Astrocyte (in vitro differentiated cells and primary cell): ENCODE measurements at places on chromosomes 16 and 17. TPM values are rescaled to one million over a fixed set of nuclear protein-coding genes. Genes with fewer than 3 reads are reported as not detected.

The ATP2C2 gene
- 0.29 and 0.41 TPM in 2 replicates for total RNA-seq

The HOXB5 gene
- not detected in 2 replicates for total RNA-seq

The NPIPB4 gene
- total RNA-seq = 98.2 and 118 TPM in 2 replicates

The SPN gene
- total RNA-seq = 0.07 TPM in 1 of 2 replicates, not detected in the other

The IL34 gene
- total RNA-seq = 0.34 and 0.38 TPM in 2 replicates

The SEC14L5 gene
- total RNA-seq = 0.12 and 0.32 TPM in 2 replicates

The FNDC8 gene
- total RNA-seq = not detected in 2 replicates

DNA sequence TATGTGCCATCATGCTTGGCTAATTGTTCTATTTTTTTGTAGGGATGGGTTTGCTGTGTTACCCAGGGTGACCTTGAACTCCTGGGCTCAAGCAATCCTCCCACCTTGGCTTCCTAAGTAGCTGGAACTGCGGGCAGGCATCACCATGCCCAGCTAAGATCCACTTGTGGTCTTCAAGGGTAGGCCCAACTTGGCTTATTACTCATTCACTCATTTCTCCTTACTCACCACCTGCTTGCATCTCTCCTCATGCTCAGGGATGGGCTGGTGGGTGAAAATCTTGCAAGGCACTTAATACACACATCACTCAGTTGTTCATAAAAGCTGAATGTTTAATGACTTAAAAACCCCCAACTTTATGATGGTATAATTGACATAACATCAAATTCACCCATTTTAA is 207.8 kb downstream of the SHISA9 start:
- no peak for DNase-seq

- DNase-seq = no peak
Measured at GRCh38 chr17:12478311-12478710, 187.4 kb upstream of the MYOCD start.

DNA sequence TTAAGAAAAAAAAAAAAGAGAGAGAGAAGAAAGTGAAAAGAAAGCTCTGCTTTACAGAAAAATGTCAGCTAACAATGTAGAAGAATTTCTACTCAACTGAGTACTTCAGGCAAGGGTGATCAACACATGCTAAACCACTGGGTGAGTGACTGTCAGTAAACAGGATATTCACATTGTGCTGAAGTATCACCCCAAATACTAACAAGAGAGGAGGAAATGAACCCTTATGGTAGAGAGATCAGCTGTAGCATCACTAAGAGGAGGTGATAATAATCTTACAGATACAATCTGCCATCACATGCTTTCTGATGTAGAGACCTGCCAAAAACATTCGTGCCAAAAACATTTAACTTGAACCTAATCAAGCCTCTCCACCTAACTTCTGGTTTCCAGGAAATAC is 30.7 kb upstream of the ICAM2 start:
- no peak for DNase-seq

GRCh38 chr16:54503856-54504219 is 217.3 kb upstream of the IRX3 start:
- DNase-seq = no peak

GRCh38 chr17:13925579-13925978 is 143.7 kb upstream of the COX10 start:
- DNase-seq = no peak

DNA sequence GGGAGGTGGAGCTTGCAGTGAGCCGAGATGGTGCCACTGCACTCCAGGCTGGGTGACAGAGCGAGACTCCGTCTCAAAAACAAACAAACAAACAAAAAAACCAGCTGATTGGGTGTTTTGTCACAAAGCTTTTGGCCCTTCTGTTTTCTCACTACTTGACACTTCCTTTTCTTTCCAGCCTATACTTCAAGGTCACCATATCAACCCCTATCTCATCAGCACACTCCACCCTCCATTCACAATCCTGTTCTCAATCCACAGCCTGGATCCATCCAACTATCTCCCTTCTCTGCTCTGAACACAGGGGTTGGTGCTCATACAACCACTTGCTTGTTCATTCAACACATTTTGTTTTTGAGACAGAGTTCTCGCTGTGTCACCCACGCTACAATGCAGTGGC is 6.6 kb upstream of the MED11 start:
- no peak for DNase-seq

DNA sequence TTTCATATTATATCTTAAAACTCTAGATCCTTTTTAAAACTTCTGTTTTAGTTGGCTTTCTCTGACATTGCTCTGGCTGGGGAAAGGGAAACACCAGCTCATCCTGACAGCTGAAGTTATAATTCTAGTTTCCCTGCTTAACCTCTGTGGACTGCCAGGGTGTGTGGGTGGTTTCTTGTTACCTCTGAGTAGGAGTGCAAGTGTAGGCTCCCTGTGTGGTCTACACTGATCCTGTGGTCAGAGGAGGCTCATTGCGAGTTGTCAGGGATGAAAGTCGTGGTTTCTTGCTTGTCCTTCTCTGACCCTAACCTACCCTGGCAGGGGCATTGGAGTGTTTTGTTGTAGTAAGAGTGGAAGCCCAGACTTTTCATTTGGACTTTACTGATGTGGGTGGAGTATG is 221.0 kb downstream of the UTP18 start:
- no peak for DNase-seq

DNA sequence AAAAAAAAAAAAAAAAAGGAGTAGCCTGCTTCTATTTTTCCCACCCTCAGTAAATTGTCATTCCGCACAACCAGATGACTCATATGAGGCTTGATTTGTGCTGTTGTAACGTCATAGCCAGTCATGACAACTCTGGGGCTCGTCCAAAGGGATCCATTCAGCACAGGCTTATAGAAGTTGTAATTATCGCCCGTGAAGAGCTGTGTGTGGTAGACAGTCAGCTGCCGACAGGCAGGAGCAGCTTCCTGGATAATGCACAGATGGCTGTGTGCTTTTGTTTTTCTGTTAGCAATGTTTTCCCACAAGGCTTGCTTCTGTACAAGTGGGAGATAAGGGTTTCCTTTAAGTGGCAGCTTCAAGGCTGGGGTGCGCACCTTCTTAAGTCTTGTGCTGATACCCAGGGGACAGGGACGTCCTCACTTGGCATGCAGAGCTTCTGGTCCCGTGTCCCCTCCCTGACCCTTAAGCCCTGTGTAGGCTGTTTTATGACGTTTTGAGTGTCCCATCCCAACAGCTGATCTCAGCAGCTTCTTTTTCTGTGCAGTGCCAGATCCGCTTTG is 26.0 kb downstream of the SNX29 start:
- peak; percentile 78 for DNase-seq

DNA sequence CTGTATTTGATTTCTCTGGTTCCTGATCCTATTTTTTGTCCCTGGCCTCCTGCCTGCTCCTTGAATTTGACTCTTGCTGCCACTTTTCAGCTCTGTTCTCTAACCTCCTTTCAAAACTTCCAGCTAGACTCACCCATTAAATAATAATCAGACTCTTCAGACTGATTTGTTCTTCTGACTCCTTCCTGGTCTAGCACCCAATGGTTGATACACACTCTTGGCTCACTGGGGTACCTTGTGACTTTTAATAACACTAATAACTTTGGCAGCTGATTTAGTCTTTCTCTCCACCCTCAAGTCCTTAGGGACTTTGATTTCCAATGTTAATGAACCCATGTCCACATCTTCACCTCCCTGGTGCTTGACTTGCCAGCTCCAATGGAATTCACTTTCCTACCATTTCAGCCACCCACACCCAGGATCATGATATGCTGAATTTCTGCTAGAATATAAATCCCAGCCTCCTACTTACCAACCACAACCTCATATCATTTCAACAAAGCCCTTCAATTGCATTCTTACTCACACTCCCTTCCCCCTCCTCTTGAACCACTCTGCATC is 19.7 kb upstream of the C16orf82 start:
- DNase-seq = no peak

DNA sequence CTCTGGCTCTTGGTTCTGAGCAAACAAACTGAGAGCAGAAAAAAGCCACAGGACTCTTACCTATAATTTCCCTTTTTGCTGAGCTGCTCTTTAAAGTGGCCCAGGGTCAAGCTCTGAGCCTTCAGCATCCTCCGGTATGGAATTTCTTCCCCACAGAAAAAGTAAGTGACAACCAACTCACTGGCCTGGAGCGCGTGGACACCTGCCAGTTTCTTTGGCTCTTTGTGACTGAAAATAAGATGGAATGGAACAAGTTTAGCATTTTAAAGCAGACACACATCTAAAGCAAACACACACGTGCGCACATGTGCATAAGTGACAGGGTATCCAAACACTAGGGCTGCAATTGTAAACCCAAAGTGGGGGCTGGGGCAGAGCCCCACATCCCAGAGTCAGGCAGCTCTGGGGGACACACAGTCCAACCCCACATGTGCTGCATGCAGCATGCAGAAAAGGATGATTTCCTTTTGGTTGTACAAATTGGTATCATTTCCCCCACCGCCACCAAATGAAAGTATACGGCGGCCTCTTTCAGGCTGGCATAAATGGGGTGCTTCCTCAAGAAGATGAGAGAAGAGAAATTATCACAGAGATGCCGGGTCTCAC is 27.5 kb downstream of the AXIN2 start:
- no peak for DNase-seq

GRCh38 chr17:47703191-47703591 is 9.2 kb downstream of the TBKBP1 start:
- DNase-seq = no peak

GRCh38 chr17:17757391-17757791 is 76.1 kb downstream of the RAI1 start:
- DNase-seq = no peak

DNA sequence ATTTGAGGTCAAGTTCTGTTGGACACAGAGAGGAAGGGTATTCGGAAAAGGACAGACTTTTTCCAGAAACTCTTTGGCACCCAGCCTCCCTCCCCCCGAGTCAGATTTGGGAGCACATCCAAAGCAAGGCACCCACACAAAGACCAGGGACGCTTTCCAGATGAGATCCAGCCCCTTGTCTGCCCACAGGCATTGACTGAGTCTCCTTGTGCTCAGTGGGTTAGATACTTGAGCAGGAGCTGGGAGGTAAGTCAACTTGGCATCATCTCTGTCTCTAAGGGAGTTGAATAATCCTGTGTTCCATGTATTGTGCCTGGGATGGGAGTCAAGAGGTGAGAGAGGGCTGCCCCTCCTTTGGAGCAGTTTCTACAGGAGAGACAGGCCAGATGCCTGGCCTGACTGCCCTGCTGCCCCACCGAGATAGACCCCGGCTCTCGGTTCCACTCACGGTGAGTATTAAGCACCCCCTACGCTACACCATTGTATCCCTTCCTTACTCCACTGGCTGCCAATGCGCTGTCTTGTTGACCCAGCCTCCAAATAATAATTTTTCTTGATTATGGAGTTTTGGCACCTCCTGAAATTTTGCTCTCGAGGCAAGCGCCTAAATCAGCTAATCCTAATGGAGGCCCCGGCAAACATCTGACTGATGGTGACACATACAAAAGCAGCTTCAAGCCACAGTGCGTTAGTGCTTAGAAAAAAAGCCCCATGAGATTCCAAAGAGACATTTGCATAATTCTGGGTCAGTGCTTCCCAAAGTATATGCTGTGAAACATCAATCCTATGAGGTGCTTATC is 29.6 kb upstream of the MAP3K14 start:
- DNase-seq = peak; percentile 58

GRCh38 chr17:39277110-39277509 is 51.4 kb upstream of the STAC2 start:
- DNase-seq = no peak

- DNase-seq = no peak
Measured at GRCh38 chr16:50613281-50613963, 65.2 kb downstream of the NKD1 start.

GRCh38 chr16:2609827-2610470 is 72.1 kb downstream of the PDPK1 start:
- DNase-seq = no peak

DNA sequence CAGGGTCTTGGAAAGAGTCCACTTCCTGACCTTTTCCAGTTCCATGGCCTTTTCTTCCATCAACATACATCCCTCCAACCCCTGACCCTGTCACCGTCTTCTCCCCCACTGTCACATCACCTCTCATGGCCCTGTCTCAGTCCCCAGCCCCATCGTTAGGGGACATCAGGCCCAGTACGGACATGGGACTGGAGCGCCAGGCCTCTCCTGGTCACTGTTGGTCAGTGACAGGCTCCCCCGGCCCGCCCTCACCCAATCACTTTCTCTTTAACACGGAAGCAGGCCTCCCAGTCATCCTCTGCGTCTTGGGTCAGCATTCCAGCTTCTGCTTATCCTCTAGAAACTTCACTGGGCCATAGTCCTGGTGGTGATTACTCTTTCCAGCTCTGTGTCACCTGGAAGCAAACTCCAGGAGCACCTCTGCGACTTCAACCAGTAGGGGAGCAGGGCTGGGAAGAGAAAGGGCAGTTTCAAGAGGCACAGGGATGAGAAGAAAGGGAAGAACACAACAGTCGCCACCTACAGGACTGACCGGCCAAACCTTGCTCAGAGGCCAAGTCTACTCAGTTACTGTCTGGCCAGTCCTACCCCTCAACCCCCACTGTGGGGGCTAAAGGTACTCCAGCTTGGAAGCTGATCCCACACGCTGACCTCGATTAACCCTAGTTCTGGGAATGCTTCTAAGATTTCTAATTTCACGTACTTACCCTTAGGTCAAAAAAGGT is 15.9 kb upstream of the ICAM2 start:
- DNase-seq = no peak

DNA sequence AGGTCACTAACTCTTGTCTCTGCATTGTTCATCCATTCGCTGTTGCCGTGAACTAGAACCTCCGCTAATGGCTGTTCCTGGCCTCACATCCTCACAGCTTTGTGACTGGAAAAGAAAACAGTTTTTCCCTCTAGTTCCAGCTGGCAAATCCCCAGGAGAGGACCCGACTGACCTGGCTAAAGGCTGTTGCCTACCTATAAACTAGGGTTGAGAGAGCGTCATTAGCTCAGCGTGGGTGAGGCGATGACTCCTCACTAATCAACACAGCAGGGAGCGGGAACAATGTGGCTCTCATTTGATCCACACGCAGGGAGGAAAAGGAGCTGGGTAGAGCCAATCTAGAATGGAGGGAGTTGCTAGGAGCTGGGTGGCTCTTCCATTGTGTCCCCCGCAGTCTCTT is 282.1 kb upstream of the IRX5 start:
- DNase-seq = peak; percentile 12

GRCh38 chr17:31510308-31511194 is 119.1 kb downstream of the RAB11FIP4 start:
- no peak for DNase-seq

DNA sequence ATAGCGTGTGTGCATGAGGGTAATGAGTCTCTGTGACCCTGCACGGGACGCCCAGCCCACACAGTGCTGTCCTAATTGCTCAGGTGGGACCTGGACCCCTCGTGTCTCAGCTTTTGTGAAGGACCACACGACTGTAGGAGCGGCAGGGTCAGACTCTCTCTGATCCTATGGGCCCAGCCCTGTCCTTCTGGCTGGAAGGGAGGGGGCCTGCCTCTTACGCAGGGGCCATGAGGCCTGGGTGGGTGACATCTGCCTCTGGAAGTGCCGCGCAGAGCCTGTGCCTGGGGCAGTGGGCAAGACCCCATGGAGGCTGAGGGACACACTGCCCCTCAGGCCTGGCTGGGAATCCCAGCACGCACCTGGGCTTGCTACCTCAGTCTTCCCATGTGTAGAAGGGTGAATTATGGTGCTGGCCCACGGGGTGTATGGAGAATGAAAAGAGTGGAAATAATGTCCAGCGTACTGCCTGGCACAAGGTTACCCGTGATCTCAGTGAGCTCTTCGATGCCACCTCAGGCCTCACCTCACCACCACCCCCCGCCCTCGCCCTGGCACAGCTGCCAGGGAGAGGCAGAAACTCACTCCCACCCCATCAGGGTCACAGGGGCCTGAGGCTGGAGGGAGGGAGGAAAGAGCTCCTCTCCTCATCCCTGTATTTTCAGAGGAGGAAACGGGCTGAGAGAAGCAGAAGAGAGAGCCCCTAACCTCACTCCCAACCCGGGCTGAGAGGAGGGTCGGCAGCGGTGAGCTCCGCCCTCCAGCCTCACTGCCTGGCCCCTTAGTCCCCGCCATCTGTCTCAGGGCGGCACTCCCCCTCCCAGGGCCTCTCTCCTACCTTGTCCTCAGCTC is 27.1 kb upstream of the DBNDD1 start:
- DNase-seq = no peak
